ENCODE measurements at places on chromosomes 5 and 9.

- peak; percentile 70 for DNase-seq
Measured at GRCh38 chr5:119336845-119337580, 18.8 kb upstream of the TNFAIP8 start.

DNA sequence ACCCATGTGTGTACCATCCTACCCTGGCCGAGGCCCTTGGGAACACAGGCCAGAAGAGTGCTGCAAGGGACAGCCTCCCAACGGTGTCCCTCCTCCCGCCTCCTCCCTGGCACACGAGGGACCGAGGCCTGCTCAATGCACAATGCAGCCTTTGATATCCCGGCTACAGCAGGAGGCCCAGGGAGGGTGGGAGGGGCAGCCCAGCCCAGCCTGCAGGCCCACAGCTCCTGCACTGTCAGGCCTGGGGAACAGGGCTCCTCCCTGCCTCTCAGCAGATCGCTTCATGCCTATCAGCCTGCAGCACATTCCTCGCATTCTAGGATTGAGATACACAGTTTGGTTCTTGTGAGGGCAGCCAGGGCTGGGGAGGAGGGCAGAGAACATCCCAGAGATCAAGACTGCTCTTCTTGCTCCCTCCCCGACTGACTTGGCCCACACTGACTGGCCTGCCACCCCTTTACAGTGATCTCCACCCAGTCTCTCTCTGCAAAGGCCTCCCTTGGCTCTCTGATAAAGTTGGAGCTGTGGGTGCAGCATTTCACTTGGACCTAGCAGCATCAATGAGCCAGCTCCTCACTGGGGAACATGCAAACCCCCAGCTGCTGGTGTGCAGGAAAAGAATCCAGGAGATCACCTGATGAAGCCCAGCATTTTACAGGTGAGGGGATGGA is at the start of gene SH3TC2:
SH3TC2 (minus strand) TSS at position 46 of the 671 bp plus-strand sequence; CDS start at position 6, 40 bp downstream.
- DNase-seq: no peak

GRCh38 chr9:113857875-113858274 is 18.2 kb upstream of the ZNF618 start:
- no peak for DNase-seq

GRCh38 chr5:14996997-14997396 is 125.4 kb upstream of the ANKH start:
- peak; percentile 16 for DNase-seq

DNA sequence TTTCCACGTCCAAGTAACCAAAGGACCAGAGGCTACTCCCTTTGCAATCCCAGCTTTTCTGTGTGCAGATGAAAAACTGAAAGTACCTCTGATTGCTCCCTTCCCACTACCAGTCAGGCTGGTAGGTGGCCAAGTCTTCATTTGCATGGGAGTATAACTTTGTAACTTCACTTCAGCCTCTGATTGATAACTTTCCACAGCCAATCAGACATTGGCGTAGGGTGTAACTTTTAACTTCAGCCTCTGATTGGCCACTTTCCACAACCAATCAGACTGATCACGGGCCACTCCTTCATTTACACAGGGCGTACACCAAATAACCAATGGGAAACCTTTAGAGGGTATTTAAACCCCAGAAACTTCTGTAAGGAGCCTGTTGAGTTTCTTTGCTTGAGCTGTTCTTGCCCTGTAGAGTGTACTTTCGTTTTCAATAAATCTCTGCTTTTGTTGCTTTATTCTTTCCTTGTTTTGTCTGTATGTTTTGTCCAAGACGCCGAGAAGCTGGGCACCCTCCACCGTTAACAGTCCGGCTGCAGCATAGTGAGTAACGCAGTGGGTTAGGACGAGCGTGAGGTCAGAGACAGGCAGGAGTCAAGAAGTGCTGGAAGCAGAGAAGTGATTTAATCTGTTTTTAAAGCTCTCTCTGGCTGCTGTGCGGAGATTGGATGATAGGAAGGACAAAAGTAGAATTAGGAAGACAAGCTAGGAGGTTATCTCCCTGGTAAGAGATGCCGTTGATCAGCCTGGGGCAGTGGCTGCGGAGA is 3.5 kb upstream of the EXOSC2 start:
- DNase-seq: peak; percentile 83

- no peak for DNase-seq
Measured at GRCh38 chr9:76877961-76878360, 28.0 kb downstream of the PRUNE2 start.

GRCh38 chr5:89998519-89999305 is 410.8 kb downstream of the CETN3 start:
- no peak for DNase-seq

- DNase-seq: no peak
Measured at GRCh38 chr5:73967347-73967746, 341.4 kb downstream of the ARHGEF28 start.

- no peak for DNase-seq
Measured at GRCh38 chr5:144697847-144698262, 527.2 kb downstream of the KCTD16 start.

DNA sequence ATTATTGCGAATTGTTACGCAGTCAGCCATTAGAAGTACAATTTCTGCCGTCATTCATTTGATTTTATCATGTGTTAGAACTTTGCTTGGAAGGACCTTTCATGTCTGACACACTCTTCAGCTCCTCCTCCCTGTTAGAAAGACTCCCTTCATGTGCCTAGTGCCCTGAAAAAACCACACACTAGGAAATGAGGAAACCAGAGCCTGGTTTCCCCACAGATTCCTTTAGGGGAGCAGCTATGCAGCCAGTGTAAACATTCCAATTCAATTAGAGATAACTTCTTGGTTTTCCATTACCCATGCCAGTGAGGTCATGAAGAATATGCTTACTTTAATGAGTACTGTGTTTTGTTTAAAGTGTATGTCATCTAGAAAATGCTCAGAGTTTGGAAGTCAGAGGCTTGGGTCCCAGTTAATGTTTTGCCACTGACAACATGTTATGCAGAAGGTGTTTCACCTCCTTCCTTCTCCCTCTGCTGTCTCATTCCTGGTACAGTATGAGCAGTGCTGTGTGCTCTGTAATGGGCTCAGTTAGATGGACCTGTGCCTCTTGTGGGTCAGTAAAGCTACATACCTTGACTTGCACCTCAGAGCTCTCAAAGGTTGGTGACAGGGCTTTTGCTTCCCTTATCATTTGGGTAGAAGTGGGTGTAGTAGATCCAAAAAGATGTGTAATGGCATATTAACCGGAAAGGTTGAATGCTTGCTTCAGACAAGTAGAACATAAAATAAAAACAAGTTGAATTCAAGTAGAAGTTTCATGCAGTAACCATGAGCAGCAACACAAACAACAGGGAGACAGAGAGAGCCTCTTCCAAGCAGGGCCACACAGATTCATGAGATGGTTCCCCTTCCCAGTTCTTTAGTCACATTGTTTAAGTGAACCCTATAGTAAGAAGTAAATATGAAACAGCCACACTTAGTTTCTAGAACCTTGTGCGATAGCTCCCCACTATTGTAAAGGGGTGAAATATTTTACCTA is 52.6 kb upstream of the TNFAIP8 start:
- DNase-seq: no peak

GRCh38 chr5:128009403-128009802 is 74.2 kb upstream of the SLC12A2 start:
- DNase-seq: no peak

GRCh38 chr9:119005162-119005561 is 364.1 kb downstream of the BRINP1 start:
- DNase-seq: no peak

- DNase-seq: peak; percentile 88
Measured at GRCh38 chr5:177412603-177413233, 3.4 kb upstream of the F12 start.

- no peak for DNase-seq
Measured at GRCh38 chr5:170178814-170179213, 54.0 kb upstream of the C5orf58 start.

DNA sequence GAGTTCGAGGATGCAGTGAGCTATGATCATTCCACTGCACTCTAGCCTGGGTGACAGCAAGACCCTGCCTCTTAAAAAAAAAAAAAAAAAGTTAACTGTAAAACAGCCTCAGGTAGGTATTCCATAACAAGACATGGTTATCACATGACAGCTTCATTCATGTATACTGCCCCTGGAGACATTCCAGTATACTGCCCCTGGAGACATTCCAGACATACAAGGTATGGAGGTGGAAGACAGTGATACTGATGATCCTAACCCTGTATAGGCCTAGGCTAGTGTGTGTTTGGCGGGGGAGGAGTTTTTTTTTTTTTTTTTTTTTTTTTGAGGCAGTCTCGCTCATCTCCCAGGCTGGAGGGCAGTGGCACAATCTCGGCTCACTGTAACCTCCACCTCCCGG is 105.5 kb downstream of the RICTOR start:
- DNase-seq: no peak

GRCh38 chr5:174943785-174944184 is 219.4 kb downstream of the MSX2 start:
- DNase-seq: no peak

DNA sequence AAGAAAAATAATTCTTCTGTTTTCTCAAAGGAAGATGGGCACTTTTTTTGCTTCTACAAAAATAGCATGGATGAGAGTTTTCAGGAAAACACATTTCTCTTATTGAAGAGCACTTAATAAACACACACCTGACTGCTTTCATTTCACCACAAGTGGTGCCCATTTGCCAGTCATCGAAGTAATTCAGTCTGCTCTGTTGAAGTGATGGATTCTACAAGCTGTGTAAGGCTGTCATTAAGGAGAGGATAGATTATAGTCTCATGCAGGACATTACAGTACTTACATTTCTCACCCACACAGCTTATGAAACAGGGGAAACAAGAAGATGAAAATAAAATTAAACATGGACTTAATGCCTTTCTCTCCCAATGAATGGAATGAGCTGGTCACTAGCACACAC is 165.2 kb downstream of the NR2F1-AS1 start:
- DNase-seq: no peak

GRCh38 chr5:141705469-141705868 is 23.4 kb upstream of the ARAP3 start:
- no peak for DNase-seq

- DNase-seq: no peak
Measured at GRCh38 chr5:180128671-180129261, 57.2 kb upstream of the RNF130 start.

DNA sequence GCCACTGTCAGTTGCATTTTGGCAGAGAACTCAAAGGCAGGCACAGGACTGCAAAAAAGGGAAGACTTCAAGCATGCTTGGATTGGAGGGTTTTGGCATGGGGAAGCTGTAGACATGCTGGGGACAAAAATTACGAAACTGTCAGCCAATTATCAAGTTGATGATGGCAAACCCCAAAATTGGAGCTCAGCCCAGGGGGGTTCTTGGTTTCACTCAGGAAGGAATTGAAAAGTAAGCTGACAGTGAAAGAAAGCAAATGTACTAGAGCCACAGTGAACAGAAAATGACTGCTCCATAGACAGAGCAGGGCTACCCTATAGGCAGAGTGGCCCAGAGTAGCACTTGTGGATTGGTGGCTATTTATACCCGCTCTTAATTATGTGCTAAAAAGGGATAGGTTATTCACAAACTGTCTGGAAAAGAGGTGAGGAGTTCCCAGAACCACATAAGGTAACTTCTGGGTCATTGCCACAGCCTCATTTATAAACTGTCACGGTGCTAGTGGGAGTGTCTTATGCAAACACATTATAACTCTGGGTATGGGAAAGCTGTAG is 14.6 kb upstream of the CFAP95 start:
- DNase-seq: peak; percentile 67

GRCh38 chr9:134391319-134392231 is 65.3 kb downstream of the RXRA start:
- peak; percentile 72 for DNase-seq

GRCh38 chr9:81264516-81264915 is 424.8 kb downstream of the TLE1 start:
- DNase-seq: no peak

GRCh38 chr5:126998201-126998631 is 32.1 kb downstream of the MARCHF3 start:
- DNase-seq: peak; percentile 83

- DNase-seq: no peak
Measured at GRCh38 chr5:38831117-38831516, 14.7 kb upstream of the OSMR start.

DNA sequence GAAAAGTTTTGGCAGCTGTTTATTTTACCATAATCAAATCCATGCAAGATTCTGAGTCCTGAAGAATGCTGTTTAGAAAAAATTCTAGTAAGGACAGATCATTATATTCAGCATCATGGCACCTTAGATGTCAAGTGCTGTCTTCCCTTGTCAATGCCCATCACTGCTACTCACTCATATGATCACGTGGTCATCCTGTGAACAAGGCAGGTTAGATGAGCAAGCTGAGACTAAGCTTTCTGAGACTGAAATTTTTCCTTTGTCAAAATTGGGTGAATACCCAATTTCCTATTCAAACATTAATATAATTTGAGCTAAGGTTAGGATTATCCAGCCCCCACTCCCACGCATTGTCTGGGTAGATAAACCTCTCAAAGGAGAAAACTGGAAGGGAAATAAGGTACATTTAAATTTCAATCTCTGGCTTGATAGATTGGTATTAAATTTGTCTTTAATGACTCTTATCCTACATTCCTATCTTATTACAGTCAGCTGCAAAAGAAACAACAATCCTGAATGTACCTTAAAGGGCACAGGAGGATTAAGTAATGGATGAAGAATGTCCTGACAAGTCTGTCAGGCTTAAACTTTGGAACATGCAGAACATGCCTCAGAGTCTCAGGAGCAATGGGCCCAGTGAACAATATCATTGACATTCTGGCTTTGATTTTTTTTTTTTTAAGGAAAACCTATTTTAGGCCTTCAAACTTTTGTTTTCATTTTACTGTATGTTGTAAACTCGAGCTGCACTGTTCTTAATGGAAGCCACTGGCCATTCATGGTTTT is 148.7 kb upstream of the RANBP3L start:
- DNase-seq: no peak

- no peak for DNase-seq
Measured at GRCh38 chr5:149363936-149364335, 6.1 kb downstream of the PCYOX1L start.

- DNase-seq: no peak
Measured at GRCh38 chr9:92292338-92293074, 991 bp downstream of the IARS1 start.

- no peak for DNase-seq
Measured at GRCh38 chr9:110755179-110755578, 86.6 kb downstream of the MUSK start.

GRCh38 chr5:107672211-107673038 is 1.7 kb upstream of the EFNA5 start:
- DNase-seq: peak; percentile 54

DNA sequence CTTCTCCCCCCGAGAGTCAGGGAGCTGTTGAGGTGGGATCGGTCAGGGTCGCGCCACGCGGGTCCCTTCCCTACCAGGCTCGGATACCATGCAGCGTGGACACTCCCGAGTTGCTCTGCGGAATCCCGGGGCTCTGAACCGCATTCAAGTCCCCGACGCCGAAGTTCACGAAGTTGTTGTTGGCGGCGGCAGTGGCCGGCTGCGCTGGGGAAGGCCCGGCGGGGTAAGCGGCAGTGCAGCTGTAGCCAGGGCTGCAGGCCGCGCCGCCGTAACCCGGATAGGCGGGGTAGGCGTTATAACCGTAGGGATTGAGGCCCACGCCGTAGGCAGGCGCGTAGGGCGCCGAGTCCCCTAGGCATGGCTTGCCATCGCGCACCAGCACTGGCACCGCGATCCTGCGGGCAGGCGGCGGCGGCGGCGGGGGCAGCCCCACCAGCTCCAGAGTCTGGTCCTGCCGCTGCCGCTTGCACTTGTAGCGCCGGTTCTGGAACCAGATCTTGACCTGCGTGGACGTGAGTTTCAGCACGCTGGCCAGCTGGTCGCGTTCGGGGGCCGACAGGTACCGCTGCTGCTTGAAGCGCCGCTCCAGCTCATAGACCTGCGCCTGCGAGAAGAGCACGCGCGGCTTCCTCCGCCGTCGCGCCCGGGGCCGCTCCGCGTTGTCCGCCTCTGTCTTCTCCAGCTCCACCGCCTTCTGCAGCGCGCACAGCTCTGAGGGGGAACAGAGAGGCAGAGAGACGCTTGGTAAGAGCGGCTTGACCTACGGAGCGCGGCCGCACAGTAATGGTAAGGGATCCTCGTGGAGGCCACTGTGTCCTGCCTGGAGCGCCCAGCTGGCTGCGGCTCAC is 2.3 kb downstream of the NKX2-5 start:
- no peak for DNase-seq
